Globus pallidus (tissue), 1 donor: ENCODE measurements at places on chromosomes 3 and 15.

GRCh38 chr3:133509488-133509887, 64.0 kb upstream of the CDV3 start:
- no peak for DNase-seq

GRCh38 chr3:81339040-81339845, 422.2 kb downstream of the GBE1 start:
- DNase-seq, result no peak

GRCh38 chr3:6448011-6448410, 412.9 kb upstream of the GRM7 start:
- no peak for DNase-seq

GRCh38 chr15:84781495-84781894, 33.1 kb downstream of the ZNF592 start:
- no peak for DNase-seq
